ENCODE measurements at places on chromosomes 13 and 19.
A peak's percentile ranks its signal among the peaks of the same experiment; 100 is the strongest.

- DNase-seq = no peak
Observed at GRCh38 chr19:1392407-1392806, 8.7 kb downstream of the NDUFS7 start.

DNA sequence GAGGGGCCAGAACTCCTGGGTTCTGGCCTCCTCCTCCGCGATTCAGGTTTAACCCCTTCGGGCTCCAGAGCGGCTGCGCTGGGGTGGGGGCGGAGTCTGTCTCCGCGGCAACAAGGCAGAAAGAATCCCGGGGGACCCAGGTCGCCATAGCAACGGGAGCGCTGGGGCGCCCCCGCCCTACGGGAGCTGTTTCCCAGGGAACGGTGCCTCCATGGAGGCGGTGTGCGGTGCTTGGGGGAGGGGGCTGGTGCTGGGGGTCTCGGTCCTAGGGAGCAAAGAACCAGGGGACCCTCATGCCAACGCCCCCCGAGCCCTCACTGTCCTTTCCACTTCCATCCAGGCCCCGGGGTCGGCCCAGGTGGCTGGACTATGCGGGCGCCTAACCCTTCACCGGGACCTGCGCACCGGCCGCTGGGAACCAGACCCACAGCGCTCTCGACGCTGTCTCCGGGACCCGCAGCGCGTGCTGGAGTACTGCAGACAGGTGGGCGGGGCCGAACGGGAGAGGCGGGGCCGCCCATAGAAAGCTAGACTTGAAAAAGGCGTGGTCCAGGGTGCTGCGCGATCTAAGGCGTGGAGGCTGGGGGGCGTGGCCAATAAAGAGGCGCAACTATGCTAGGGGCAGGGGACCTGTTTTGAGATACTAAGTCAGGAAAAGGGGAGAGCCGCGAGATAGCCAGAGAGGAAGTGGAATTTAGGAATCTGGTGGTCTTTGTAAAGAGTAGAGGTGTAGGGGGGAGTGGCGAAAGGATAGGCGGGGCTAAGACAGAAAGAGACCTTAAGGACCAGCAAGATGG is 1.2 kb downstream of the APLP1 start:
- DNase-seq = peak; percentile 87

GRCh38 chr13:30570691-30571090 is 47.0 kb upstream of the USPL1 start:
- DNase-seq = no peak

- DNase-seq = no peak
Observed at GRCh38 chr13:109783447-109783814, 3.0 kb downstream of the IRS2 start.
